ENCODE measurements at places on chromosomes 5 and 9.

GRCh38 chr5:6083311-6083978 is 294.9 kb downstream of the MED10 start:
- no peak for DNase-seq

DNA sequence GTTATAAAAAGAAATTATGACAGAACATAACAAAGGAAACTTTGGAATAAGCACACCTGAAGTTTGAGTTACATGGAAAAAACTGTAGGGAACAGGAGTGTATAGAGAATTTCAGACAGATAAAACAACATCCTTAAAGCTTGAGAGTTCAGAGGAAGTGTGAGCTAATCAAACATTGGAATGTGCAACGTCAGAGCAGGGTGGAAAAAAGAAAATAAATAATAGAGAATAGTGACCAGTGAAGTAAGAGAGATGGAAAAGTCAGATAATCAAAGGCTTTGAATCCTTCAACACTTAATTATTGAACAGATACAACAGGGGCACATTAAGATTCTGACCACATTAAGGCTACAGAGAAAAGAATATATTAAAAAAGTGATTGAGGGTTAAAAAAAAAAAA is 128.5 kb upstream of the CDH10 start:
- DNase-seq: no peak

DNA sequence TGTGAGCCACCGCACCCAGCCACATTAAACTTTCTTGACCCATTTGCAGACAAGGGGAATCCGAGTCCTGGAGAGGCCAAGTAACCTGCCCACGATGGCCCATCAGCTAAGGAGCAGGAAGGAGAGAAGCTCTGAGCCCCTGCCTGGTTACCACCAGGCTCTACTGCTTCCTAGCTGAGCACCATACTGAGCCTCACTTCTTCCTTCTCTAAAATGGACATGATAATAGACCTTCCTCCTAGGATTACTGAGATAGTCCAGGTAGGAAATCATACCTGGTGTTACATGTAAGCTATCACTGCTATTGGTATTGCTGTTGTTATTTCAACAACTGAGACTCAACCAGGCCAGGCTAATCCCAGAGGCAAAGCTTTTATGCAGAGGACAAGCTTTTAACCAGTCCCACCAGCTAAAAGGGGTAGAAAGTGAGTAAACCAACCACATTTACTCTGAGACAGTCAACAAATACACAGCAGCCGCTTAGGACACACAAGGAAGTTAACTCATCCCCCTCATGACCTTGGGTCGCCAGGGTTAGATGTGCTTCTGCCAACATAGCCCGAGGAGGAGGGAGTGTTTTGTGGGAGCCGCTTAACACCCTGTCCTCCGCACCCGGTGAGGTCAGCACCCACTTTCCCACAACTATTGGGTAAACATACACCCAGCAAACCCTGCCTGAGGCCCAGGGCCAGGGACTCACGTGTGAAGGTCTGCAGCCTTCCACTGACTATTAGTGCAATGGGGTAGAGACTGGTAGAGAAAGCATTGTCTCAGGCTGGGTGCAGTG is 20.6 kb upstream of the PTGES start:
- DNase-seq: no peak

DNA sequence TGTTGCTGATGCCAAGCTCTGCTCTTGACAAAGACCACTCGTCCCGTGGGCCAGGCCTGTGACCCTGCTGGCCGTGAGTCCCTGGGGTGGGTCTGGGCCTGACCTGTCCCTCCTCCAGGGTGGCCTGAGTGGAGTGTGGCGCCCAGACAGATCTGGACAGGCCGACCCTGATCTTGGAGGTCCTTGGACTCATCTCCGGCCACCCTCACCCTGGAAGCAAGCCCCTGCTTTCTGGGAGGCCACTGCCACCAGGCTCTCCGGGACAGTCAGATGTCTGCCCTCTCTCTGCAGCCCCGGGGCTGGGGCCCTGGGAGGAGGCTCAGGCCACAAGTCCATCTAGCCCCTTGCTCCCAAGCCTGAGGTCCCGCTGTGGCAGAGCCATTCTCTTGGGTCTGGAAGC is 31.2 kb upstream of the TMEM250 start:
- no peak for DNase-seq

- no peak for DNase-seq
Observed at GRCh38 chr9:132167192-132167591, 5.3 kb downstream of the NTNG2 start.

GRCh38 chr5:1808439-1808838 is 7.2 kb downstream of the NDUFS6 start:
- no peak for DNase-seq
